ENCODE measurements at places on chromosomes 7 and 10.

DNA sequence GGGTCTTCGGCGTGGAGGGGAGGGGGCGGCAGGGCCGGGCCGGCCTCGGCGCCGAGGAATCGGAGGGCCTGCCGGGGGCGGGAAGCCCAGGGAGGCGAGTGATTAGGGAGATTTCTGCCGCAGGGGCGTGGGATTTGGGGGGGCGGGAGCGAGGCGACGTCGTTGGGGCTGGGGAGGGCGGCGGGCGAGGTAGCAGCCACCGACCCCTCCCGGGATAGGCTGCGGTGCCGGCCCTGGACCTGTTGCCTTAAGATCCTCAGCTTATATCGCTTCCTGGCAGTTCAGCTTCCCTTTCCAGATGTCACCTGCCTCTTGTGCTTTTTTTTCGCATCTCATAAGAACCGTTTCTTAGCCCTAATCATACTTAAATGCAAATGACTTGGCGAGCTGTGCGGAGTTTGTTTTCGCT is 655 bp downstream of the LMTK2 start:
- no peak for DNase-seq

GRCh38 chr7:150463461-150463860 is 13.0 kb downstream of the GIMAP8 start:
- DNase-seq: no peak

- no peak for DNase-seq
Measured at GRCh38 chr7:85154282-85154937, 32.4 kb downstream of the SEMA3D start.

DNA sequence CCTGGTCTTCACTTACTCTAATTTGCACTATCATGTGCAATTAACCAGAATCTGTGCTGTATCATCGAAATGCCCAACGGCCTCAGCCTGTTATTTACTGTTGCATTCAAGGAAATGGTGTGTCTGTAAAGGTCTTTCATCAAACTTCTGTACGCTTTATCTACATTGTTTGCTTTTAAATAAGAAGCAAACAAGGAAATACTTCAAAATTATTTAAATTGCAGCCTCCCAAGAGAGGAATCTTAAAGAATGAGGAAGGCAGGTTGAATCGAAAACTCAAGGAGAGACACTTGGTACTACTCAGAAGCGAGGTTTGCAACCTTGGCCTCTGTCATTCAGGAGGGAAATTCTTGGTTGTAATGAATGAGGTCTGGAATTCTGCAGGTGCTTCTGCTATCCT is 40.7 kb downstream of the MGAM start:
- DNase-seq: no peak

DNA sequence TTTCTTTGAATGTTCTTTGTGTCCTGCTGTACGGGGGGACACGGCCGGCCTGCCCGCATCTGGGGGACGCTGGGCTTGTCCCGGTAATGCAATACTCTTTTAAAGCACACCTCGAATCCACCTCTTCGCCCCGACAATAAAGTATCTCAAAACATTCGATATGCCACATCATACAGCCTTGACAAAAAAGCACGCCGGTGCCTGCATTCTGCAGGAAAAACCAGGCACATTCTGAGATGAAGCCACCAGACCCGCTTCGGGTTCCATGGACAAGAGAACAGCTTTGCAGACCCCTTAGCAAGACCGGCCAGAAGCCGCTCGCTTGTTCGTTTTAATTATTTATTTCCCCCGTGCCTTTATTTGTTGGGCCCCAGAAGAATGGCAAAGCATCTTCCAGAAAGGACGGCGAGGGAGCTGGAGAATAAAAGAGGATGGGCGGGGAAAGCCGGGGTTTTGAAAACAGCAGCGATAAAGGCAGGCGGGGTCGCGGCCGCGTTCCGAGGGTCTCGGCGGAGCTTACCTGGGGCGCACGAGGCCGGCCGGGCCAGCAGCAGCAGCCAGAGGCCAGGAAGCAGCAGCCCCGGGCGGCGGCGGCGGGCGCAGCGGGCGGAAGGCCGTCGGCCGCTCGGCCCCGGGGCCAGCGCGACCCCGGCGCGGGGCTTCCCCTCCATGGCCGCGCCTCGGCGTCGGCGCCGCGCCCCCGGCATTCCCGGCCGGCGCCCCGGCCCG is 462 bp downstream of the KIAA1549 start:
- DNase-seq: no peak

GRCh38 chr7:32221056-32221455 is 150.8 kb upstream of the PDE1C start:
- DNase-seq: no peak

DNA sequence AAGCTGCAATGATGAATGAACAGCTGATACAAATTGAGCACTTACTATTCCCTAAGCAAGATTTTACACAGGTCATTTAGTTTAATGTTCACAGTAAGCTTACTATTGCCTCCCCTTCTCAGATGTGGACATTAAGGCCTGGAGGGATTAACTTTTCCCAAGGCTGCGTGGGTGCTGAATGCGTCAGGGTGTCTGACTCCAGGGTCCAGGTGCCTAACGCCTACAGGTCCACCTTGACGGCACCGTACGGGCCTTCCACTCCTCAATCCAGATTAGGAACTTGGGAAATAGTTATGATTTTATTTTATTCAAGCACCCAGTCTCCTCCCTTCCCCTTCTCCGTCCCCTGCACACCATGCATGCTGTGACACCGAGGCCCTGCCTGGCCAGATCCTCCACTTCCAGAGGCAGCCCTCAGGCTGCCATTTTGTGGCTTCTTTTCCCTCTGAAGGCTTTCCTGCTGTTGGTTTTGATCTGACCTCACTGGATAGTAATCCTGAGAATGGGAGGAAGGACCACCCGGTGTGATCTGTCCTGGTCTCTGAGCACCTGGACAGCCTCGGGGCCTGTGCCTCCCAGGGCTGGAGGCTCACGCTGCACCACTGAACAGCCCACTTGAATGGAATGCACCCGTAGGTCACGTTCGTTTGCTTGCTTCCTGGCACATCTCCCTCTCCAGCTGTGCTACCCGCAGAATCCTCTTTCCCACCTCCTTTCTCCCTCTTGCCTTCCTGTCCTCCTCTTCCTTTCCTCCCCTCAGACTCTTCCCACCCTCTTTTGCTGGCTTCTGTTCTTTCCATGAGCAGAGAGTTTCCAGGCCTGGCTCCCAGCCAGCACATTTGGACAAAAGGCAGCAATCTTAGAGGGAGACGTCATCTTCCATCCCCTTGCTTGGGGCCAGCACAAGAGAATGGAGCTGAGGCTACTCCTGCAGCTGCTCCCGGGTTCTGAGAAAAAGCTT is 14.4 kb downstream of the DENND2A start:
- DNase-seq: peak; percentile 50

DNA sequence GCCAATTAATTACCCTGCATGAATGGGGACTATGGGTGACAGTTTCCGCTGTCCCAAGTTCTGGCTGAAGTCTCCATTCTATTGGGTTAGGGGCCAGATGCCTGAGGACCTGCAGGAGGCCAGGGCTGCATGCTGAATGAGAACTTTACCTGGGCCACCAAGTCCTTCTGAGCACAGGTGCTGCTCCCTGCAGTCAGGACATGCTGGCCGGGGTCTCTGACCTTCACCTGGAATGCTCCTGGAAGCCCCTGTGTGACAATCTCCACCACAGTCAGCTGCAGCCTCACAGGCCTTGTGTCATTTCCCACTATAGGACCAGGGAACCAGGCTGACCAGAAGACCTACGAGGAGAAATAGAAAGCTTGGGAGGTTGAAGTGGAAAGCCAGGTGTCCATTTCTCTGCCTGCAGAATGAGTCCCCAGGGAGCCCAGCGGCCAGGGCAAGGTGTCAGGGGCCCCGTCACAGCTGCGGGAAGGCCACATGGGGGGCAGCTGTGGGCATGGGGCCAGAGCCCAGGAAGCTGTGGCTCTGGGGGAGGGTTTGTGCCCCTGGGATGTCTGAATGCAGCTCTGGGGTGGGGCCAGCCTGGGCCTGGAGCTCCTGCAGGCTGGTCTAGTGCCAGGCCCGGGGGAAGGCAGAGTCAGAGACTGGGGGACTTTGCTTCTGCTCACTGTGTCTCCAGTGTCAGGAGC is 5.6 kb upstream of the GIMAP8 start:
- DNase-seq: no peak

- DNase-seq: no peak
Measured at GRCh38 chr7:100874300-100874576, 665 bp upstream of the SRRT start.

DNA sequence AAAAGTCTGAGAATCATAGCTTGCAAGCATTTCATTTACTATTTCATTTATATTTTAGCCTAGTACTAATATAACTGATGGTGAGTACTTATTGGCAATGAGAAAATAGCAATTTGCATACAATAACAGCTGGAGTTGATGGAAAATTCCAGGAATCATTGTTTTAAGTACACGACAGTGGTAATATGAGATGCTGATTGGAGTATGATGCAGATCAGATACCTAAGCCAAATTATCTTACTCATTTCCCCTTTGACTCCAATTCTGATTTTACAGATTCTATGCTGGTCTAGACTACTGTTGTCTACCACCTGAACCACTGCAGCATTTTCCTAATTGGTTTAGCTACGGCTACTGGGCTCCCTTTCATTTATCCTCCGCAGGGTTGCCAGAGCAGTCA is 36.7 kb downstream of the GNG11 start:
- no peak for DNase-seq

DNA sequence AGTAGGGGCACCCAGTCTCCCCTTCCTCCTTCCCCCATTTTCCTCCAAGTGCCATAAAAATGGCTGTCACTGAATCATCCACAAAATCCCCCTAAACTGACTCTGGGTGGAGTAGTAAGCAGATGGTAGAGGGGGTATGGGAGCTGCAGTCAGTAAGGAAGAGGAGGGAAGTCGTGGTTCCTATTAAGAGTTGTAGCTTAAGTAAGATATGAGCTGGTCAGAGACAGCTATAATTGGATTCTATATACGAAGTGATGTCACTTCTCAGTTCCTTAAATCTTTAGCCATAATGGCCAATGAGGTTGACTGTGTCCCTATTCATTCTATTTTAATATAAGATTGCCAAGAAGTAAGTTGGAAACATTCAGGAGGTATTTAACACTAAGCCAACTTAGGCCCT is 131.7 kb downstream of the SLC16A9 start:
- DNase-seq: no peak

- DNase-seq: no peak
Measured at GRCh38 chr10:86393362-86393761, 26.8 kb upstream of the GRID1 start.

- DNase-seq: no peak
Measured at GRCh38 chr10:49596493-49596809, 13.7 kb upstream of the SLC18A3 start.

DNA sequence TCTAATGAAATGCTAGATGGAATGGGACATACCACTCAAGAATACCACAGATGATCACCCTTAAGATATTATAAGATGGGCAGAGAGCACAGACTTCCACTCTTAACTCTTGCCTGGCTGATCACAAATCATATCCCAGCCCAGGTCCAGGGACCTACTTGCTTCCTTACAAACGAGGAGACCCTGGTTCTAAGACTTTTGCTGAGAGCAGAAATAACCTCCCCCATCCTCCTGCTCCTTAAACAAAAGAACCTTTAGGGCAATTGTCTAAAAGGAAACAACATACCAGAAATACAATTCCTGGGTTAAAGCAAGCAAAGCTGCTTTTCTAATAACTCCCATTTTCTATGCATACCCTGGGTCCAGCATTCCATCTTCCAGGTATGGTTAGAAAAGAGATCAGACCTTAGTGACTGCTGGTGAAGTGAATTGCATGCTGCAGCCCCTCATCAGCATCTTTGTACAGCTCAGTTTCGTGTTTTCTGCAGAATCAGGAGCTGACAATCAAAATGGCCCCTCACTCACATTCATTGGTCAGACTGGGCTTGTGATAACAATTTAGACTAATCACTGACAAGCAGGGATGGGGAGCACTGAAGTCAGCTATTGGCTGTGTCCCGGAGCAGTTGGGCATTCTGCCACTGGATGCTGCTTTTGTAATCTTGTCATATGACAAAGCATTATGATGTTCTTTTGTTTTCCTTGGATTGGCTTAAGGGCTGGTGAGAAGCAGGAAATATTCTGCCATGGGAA is 14.6 kb downstream of the IFIT3 start:
- DNase-seq: no peak

- no peak for DNase-seq
Measured at GRCh38 chr7:41207141-41207540, 495.7 kb downstream of the INHBA start.

DNA sequence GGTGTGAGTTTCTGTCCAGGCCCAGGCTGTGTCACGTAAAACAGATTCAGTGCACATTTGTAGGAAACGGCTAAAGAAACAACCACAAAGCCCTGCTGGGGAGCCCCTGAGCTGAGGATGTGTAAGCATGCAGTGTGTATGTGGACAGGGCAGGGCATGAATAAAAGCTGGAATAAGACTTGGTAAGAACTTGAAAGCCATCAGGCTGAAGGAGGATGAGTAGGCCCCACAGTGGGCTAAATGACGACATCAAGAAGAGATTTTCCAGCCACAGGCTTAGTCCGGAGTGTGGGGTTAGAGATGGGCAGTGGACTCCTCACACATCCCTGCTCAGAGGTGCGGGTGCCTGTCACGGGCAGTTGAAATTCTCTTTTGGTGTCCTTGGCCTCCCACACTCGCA is 270.7 kb upstream of the BMPER start:
- DNase-seq: no peak

GRCh38 chr7:131957338-131958020 is 401.1 kb upstream of the PODXL start:
- no peak for DNase-seq
